Peyer's patch (tissue), 4 donors: ENCODE measurements at places on chromosomes 16 and 17.
A peak's percentile ranks its signal among the peaks of the same experiment; 100 is the strongest.

DNA sequence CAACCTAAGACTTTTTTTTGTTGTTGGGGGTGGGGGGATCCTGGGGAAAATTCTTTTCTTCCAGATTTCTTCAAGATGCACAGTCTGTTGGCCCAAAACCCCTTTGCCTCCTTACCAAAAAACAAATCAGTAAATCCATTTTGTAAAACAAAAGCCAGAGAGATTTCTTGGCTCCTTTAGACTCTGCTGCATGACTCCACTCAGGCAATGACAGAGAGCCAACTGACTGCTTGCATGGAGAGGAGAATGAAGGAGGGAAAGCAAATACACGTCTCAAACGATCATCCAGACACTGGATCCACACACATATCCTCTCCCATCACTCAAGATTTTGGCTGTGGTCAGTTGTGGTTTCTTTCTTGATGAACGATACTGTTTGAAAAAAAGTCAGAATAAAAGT is 13.8 kb downstream of the COPRS start:
- H3K27me3 ChIP-seq, result no peaks in the 10 kb centered on the region
- DNase-seq, result no peak
- peaks cover 7% of the 10 kb centered on the region for H3K4me1 ChIP-seq

DNA sequence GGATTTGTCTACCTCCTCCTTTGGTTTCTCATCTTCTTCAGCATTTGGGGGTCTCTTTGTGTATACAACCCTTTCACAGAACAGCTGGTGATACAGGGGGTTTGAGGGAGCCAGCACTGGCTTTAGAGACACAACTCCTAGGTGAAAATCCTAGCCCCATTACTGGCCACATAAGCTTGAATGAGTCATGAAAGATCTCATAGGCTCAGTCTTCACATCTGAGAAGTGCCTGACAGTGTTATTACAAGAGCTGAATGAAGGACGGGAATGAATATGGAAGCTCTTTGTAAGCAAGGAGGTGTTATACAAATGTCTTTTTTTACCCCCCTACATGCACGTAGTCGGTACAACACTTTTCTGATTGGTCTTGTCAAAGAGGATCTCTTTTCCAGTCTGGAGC is 1.7 kb upstream of the B4GALNT2 start:
- H3K27ac ChIP-seq, result no peak overlapping the region
- H3K36me3 ChIP-seq, result no peaks in the 10 kb centered on the region
- H3K27me3 ChIP-seq, result no peaks in the 10 kb centered on the region
- no peak for DNase-seq
- H3K4me3 ChIP-seq, result no peak overlapping the region

- H3K36me3 ChIP-seq, result no peaks in the 10 kb centered on the region
- no peak for DNase-seq
- no peak overlapping the region for H3K4me3 ChIP-seq
- no peaks in the 10 kb centered on the region for H3K4me1 ChIP-seq
These were observed 18.6 kb downstream of the KCTD2 start for GRCh38 chr17:75065562-75066151.

DNA sequence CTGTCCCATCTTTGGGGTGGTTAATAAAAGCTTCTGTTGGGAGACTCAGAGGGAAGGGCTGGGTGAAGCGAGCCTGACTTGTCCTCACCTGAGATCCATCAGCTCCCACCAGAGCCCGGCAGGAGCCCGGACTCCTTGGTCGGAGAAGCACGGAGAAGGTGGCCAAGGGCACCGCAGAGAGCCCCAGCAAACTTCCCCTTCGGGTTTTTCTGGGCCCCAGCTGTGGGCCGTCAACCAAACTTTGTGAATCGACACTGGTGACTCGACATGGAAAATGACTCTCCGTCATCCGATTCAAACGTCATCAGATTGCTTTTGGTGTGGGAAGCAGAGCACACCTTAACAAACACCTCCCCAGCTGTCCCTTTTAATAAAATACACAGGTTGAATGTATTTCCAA is 21.4 kb downstream of the ENPP7 start:
- DNase-seq, result no peak
- no peaks in the 10 kb centered on the region for H3K36me3 ChIP-seq
- H3K27ac ChIP-seq, result no peak overlapping the region
- H3K4me3 ChIP-seq, result no peak overlapping the region
- H3K4me1 ChIP-seq, result peaks cover 13% of the 10 kb centered on the region
- no peaks in the 10 kb centered on the region for H3K27me3 ChIP-seq

- H3K27me3 ChIP-seq, result no peaks in the 10 kb centered on the region
- no peaks in the 10 kb centered on the region for H3K4me1 ChIP-seq
- no peak overlapping the region for H3K4me3 ChIP-seq
- no peaks in the 10 kb centered on the region for H3K36me3 ChIP-seq
These were observed 23.0 kb downstream of the SMTNL2 start for GRCh38 chr17:4607261-4607741.

DNA sequence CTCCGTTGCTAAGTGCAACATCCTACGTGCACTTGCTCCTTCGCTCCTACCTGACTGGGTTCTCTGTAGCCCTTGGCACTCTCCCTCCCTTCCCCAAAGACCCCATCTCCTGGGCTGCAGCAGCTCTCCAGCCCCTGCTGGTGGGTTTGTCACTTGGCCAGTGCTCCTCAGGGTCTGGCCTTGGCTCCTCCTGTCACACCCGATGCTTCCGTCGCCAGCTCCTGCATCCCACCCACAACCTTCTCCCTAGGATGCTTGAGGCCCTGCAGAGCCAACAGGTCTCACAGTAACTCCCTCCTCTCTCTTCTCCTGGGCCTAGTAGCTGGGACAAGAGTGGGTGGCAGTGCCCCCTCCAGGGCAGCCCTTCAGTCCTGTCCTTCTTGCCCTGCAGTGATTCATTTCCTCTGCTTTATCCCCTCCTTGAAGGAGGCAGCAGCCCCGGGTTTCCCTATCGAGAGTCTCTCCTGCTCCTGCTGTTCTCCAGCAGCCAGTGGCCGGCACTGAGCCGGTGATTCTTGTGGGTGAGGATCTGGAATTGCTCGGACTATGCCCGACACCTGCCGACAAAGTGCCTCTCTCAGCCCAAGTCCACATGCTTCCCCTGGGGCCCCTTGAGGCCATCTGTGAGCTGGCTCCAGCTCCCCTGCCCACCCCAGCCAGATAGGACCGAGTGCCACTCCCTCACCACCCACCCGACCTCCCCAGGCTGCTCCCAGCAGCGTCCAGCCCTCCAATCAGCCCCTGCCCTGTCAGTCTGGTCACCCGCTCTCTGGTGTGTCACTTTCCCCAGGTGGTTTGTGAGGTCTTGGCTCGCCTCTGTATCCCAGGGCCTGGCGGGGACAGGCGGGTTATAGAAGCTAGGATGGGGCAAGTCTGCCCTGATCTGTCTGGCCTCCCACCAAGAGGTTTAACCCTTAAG is 3.8 kb downstream of the LITAFD start:
- no peak for DNase-seq
- H3K27ac ChIP-seq, result no peak overlapping the region
- H3K27me3 ChIP-seq, result no peaks in the 10 kb centered on the region
- peaks cover 8% of the 10 kb centered on the region for H3K4me1 ChIP-seq
- H3K36me3 ChIP-seq, result no peaks in the 10 kb centered on the region

GRCh38 chr17:43028221-43028861 is 3.3 kb downstream of the RND2 start:
- no peaks in the 10 kb centered on the region for H3K36me3 ChIP-seq
- no peak overlapping the region for H3K27ac ChIP-seq
- DNase-seq, result no peak
- H3K4me1 ChIP-seq, result no peaks in the 10 kb centered on the region

GRCh38 chr16:7689234-7689633 is 356.6 kb downstream of the RBFOX1 start:
- no peaks in the 10 kb centered on the region for H3K27me3 ChIP-seq
- H3K4me3 ChIP-seq, result no peak overlapping the region
- DNase-seq, result no peak

GRCh38 chr16:88713568-88714419 is 7.5 kb downstream of the CTU2 start:
- no peak overlapping the region for H3K4me3 ChIP-seq
- no peak overlapping the region for H3K27ac ChIP-seq
- DNase-seq, result no peak
- no peaks in the 10 kb centered on the region for H3K36me3 ChIP-seq
- no peaks in the 10 kb centered on the region for H3K27me3 ChIP-seq

DNA sequence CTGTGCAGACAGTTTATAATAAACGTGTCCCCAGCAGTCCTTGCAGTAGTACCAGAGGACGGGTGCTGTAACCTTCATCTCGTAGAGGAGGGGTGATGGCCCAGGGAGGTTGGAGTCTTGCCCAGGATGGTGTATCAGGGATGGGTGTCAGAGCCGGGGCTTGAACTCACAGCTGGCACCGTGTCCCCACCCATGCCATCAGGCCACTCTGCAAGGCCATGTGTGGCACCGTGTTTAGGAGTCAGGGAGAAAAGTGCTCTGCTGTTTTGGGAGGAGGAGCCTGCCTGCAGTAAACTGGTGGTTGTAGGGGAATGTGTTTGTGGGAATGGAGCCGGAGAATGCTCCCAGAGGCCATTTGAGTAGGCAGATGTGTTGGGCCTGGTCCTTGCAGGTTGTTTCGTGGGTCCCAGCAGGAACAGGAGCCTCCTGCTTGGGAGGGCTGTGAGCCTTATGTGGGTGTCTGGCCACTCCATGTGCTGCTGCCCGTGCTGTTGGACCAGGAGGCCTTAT is 1.7 kb downstream of the ADORA2B start:
- peak overlapping the region; percentile 81 for H3K27ac ChIP-seq
- no peaks in the 10 kb centered on the region for H3K27me3 ChIP-seq
- H3K36me3 ChIP-seq, result no peaks in the 10 kb centered on the region
- H3K4me3 ChIP-seq, result no peak overlapping the region
- peaks cover 18% of the 10 kb centered on the region for H3K4me1 ChIP-seq
- no peak for DNase-seq

GRCh38 chr17:5986644-5987043 is 83.5 kb upstream of the WSCD1 start:
- no peaks in the 10 kb centered on the region for H3K27me3 ChIP-seq
- H3K4me1 ChIP-seq, result no peaks in the 10 kb centered on the region
- H3K27ac ChIP-seq, result no peak overlapping the region

GRCh38 chr16:46618516-46618915 is 2.7 kb downstream of the SHCBP1 start:
- H3K27me3 ChIP-seq, result no peaks in the 10 kb centered on the region
- H3K27ac ChIP-seq, result no peak overlapping the region
- H3K4me1 ChIP-seq, result peaks cover 4% of the 10 kb centered on the region
- no peak for DNase-seq
- no peaks in the 10 kb centered on the region for H3K36me3 ChIP-seq

DNA sequence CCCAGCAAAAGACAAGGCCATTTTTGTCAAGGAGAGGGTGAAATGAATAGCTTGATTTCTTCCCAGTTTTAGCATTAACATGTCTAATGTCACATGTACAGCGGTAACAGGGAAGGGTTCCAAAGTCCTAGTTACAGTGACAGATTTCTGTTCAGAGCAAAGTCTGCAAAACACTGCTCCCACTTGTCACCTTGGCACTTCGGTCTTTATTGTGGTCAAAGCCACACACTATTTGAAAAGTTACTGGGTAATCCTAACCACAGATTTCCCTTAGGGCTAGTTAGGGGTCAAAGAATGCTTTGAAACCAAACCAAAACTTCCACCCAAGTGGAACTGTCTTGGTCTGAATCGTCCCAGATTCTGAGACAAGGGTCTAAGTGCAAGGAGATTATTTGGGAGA is 455.6 kb downstream of the HS3ST3B1 start:
- H3K36me3 ChIP-seq, result no peaks in the 10 kb centered on the region
- H3K27me3 ChIP-seq, result no peaks in the 10 kb centered on the region
- no peaks in the 10 kb centered on the region for H3K4me1 ChIP-seq

DNA sequence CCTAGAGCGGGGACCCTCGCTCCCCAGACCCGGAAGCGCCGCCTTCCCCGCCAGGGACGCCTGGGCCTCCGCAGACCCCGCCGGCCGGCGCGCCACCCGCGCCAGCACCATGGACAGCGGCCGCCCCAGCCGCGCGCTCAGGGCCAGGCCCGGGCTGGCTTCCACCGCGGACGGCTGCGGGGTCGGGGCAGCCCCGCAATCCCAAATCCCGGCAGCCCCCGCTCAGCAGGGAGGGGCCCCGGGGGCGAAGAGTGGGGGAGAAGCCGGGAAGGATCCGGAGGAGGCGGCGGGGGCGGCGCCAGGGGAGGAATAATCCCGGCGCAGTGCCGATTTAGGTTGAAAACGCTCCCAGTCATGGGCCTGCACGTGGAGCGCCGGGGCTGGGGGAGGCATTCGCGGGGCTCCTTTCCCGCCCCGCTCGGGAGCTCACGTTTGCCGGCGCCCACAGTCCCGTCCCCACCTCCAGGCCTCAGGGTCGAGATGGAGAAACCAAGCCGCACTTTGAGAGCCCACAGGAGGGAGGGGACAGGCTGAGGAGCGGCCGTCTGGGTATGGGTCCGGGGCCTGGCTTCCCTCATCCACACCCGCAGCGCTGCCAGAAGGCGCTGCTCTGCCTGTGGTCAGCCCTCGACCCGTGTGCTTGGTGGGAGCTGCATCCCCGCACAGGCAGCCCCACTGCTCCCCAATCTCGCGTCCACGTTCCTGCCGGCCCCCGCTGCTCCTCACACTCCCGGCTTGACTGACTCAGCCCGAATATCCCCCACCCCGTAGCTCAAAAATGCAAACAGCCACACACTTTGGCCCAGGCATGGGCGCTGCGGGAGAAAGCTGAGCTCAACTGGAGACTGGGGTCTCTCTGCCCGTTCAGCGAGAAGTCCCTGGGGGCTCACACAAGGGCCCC is 4.7 kb downstream of the FBXL16 start:
- H3K27ac ChIP-seq, result no peak overlapping the region
- H3K4me1 ChIP-seq, result peaks cover 4% of the 10 kb centered on the region
- H3K4me3 ChIP-seq, result no peak overlapping the region

- H3K4me1 ChIP-seq, result peaks cover 34% of the 10 kb centered on the region
- peak overlapping the region; percentile 51 for H3K4me3 ChIP-seq
- H3K27me3 ChIP-seq, result peaks cover 23% of the 10 kb centered on the region
- no peaks in the 10 kb centered on the region for H3K36me3 ChIP-seq
- no peak overlapping the region for H3K27ac ChIP-seq
These were observed 1.1 kb downstream of the MAPT start for GRCh38 chr17:45895304-45895968.

- no peak overlapping the region for H3K27ac ChIP-seq
- no peak for DNase-seq
- H3K4me3 ChIP-seq, result no peak overlapping the region
- H3K36me3 ChIP-seq, result no peaks in the 10 kb centered on the region
- no peaks in the 10 kb centered on the region for H3K27me3 ChIP-seq
- no peaks in the 10 kb centered on the region for H3K4me1 ChIP-seq
These were observed 84.4 kb upstream of the XYLT1 start for GRCh38 chr16:17555176-17555575.

GRCh38 chr16:19601083-19601976 is 45.8 kb downstream of the VPS35L start:
- H3K4me1 ChIP-seq, result no peaks in the 10 kb centered on the region
- H3K27ac ChIP-seq, result no peak overlapping the region
- H3K27me3 ChIP-seq, result no peaks in the 10 kb centered on the region
- no peak for DNase-seq
- H3K36me3 ChIP-seq, result no peaks in the 10 kb centered on the region

- no peak for DNase-seq
- no peaks in the 10 kb centered on the region for H3K27me3 ChIP-seq
- no peaks in the 10 kb centered on the region for H3K36me3 ChIP-seq
These were observed 78.6 kb upstream of the ZFHX3 start for GRCh38 chr16:73126525-73126853.
